Esophagus mucosa (tissue), 1 donor: ENCODE measurements at places on chromosomes 2 and 18. TPM values are rescaled to one million over a fixed set of nuclear protein-coding genes. Genes with fewer than 3 reads are reported as not detected.

Gene PNKD
- total RNA-seq: 30.9 TPM

Gene FIGN
- 1.0 TPM for total RNA-seq

Gene SPP2
- not detected for total RNA-seq

Gene GPR35
- 0.24 TPM for total RNA-seq

Gene FBXO41
- 0.92 TPM for total RNA-seq

Gene RAPH1
- 27.7 TPM for total RNA-seq

Gene CFAP65
- not detected for total RNA-seq

Gene ADD2
- total RNA-seq: 0.56 TPM

Gene SYT4
- total RNA-seq: not detected

Gene GPC1
- 101 TPM for total RNA-seq

Gene NGEF
- 6.1 TPM for total RNA-seq

Gene LHCGR
- total RNA-seq: not detected

Gene WNT6
- not detected for total RNA-seq

Gene REG1B
- not detected for total RNA-seq

Gene TACR1
- 0.64 TPM for total RNA-seq

Gene CPO
- total RNA-seq: not detected

Gene HOXD12
- not detected for total RNA-seq

Gene PSMA8
- total RNA-seq: not detected

Gene OSR1
- total RNA-seq: 0.96 TPM

Gene FBXO15
- total RNA-seq: 0.76 TPM

Gene ZNF521
- 3.3 TPM for total RNA-seq

Gene COQ10B
- 12.8 TPM for total RNA-seq

Gene ACMSD
- total RNA-seq: not detected

Gene ELAC1
- 5.5 TPM for total RNA-seq

Gene RETSAT
- 77.9 TPM for total RNA-seq

Gene ATP6V1B1
- total RNA-seq: 2.4 TPM

Gene CHRND
- total RNA-seq: not detected

Gene PLEKHB2
- 30.8 TPM for total RNA-seq

Gene CROCC2
- total RNA-seq: 0.12 TPM

Gene C1D
- total RNA-seq: 11.2 TPM

Gene GPAT2
- 0.44 TPM for total RNA-seq

Gene PROM2
- total RNA-seq: 100 TPM

Gene PIEZO2
- total RNA-seq: 0.76 TPM

Gene OTOS
- not detected for total RNA-seq

Gene ABI2
- 13.7 TPM for total RNA-seq

Gene CNPPD1
- total RNA-seq: 49.3 TPM

Gene UGT1A8
- 0.16 TPM for total RNA-seq

Gene OR6B2
- total RNA-seq: not detected

Gene GALNT1
- total RNA-seq: 101 TPM

Gene LANCL1
- total RNA-seq: 32.4 TPM

Gene CD207
- not detected for total RNA-seq

Gene SULT1C2
- not detected for total RNA-seq

Gene GPBAR1
- total RNA-seq: not detected

Gene LBH
- 4.0 TPM for total RNA-seq

Gene GLI2
- total RNA-seq: 0.72 TPM

Gene SCN3A
- total RNA-seq: 0.28 TPM

Gene NOL4
- total RNA-seq: not detected

Gene CXCR1
- 0.72 TPM for total RNA-seq

Gene EEF1B2
- total RNA-seq: 732 TPM

Gene AOX1
- 5.2 TPM for total RNA-seq

Gene SCN1A
- not detected for total RNA-seq

Gene DYNAP
- total RNA-seq: 26.2 TPM

Gene PCARE
- 0.08 TPM for total RNA-seq

Gene GALR1
- total RNA-seq: not detected

Gene RIT2
- total RNA-seq: not detected
